ENCODE measurements at places on chromosomes 13 and 19. TPM values are rescaled to one million over a fixed set of nuclear protein-coding genes. Genes with fewer than 3 reads are reported as not detected.

GRCh38 chr19:31013384-31014020 lies 335.7 kb downstream of the TSHZ3 start:
- DNase-seq: no peak

- DNase-seq: no peak
Measured at GRCh38 chr19:2253106-2254063, 2.8 kb downstream of the JSRP1 start.

DNA sequence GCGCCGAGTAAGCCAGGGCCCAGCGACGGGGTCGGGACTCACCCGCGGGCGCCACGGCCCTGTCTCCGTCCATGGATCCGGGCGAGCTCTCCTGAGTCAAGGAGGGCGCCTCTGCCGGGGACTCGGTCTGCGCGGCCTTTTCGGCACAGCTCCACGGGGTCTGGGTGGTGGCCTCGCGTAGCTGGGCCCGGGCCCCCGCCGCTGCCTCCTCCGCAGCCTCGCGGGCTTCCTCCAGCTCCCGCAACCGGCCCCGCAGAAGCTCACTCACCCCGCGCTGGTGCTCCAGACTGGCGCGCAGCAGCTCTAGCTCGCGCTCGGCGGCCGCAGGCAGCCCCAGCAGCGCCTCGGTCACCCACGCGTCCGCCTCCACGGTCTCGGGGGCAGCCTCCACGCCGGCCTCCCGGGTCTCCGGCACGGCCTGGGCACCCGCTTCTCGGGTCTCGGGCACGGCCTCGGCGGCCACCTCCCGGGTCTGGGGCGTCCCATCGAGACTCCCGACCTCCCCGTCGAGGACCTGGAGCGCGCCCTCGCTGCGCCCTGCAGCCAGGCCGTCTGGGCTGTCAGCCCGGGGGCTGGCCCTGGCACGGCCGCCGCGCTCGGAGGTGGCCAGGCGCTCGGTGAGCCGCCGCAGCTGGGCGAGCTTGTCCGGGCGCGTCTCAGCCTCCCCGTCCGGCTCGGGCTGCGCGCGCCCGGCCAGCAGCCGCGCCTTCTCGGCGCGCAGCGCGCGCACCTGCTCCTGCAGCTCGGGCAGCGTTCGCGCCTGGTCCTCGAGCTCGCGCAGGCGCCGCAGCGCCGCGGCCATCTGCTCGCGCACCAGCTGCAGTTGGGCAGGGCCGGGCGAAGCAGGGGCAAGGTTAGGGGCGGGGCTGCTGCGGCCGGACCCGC lies 8.4 kb downstream of the KANK3 start:
- DNase-seq: peak; percentile 77

DNA sequence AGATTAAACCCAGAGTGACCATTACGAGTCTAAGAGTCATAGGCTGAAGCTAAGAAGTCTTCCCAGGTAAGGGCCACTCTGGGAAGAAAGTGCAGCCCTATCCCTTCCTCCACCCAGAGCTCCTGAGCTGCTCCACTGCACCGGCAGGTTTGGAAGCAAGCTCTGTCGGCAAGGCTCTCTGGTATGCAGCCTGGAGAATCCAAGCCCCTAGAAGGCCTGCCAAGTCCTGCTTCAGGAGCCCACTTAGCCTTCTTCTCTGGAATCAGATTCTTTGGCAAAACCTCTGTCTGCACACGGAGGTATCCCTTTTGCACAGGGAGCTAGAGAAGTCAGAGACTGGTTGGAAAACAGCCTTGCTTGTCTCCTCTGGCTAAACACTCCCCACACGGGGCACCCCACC lies 58.5 kb downstream of the CEBPG start:
- DNase-seq: no peak

ACP7 gene
- total RNA-seq: not detected

- no peak for DNase-seq
Measured at GRCh38 chr19:13244920-13245319, 94.7 kb downstream of the IER2 start.

VSTM2B gene
- not detected for total RNA-seq

GRCh38 chr13:88675347-88675996 lies 1004.3 kb downstream of the SLITRK5 start:
- no peak for DNase-seq

RASIP1 gene
- total RNA-seq: 0.99 TPM

KISS1R gene
- total RNA-seq: not detected

- no peak for DNase-seq
Measured at GRCh38 chr19:35438527-35438926, 9.5 kb upstream of the FFAR2 start.

- no peak for DNase-seq
Measured at GRCh38 chr13:102020611-102021216, 381.1 kb downstream of the FGF14 start.

SIGLEC7 gene
- total RNA-seq: not detected

GRCh38 chr19:29239213-29239776 lies 26.3 kb upstream of the UQCRFS1 start:
- no peak for DNase-seq

DNA sequence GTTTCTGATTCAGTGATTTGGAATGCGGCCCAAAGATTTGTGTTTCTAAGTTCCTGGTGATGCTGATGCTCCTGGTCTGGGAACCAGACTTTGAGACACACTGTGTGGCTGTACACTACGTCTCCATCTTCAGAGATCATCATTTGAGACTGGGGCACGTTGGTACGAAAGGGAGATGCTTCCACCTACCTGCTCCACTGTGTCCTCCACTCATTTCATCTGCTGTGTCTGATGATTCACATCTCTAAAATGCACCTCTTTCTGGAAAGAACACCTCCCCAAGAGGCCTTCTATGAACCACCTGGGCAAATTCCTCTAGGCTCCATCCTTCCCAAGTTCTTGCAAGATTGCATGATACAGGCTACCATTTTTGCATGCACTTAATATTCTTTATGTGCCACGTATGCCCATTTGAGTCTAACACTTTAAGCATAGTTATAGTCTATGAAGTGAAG lies 58.6 kb downstream of the ERCC5 start:
- no peak for DNase-seq

DNA sequence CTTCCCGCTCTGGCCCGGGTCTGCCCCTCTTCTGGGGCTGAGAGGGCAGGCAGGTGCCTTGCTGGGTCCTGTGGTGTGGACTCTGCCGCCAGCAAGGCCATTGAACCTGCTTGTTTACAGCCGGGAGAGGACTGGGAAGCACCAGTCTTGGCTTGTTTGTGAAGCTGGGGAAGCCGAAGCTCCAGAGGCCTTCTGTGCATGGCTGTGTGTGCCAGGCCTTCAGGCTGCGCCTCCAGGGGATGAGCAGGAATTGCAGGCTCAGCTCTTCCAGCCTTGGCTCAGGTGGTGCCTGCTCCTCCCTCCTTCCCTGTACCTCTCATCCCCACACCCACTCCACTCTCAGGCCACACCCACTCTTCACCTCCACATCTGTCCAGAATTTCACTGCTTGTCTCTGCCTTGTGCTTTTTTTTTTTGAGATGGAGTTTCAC lies 17.5 kb downstream of the NDUFB7 start:
- DNase-seq: no peak

CYP4F11 gene
- total RNA-seq: not detected

IL11 gene
- total RNA-seq: 0.66 TPM

HSH2D gene
- not detected for total RNA-seq

ERFL gene
- total RNA-seq: under 0.01 TPM

DNA sequence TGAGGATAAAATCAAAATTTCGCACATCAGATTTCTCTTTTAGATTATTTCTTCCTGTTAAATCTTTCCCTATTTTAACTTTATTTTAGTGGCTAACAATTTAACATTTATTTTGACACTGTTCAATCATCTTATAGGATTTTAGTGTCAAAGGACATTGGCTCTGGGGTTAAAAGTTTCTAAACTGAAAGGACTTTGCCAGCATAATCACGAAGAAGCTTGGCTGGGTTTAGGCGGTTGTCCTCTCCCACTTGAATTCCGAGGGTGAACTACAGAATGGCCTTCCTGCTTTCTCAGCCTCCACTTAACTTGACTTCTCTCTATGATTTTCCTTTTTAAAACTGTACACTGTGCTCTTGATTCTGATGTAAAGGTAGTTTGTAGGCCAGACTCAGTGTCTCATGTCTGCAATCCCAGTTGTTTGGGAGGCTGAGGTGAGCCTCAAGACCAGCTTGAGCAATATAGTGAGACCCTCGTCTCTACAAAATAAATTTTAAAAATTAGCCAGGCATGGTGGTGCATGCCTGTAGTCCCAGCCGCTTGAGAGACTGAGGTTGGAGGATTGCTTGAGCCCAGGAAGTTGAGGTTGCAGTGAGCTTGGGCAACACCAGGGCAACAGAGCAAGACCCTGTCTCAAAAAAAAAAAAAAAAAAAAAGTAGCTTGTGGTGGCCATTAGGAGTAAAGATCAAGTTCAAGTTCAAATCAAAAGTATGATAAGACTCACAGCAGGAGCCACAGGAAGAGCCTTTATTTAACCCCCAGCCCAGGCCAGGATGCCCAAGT lies 54.8 kb upstream of the KATNAL1 start:
- DNase-seq: no peak

LGALS14 gene
- total RNA-seq: not detected

KXD1 gene
- 63.3 TPM for total RNA-seq

GRCh38 chr13:40589285-40590109 lies 76.9 kb downstream of the FOXO1 start:
- peak; percentile 77 for DNase-seq

- no peak for DNase-seq
Measured at GRCh38 chr13:42328672-42329071, 56.7 kb downstream of the AKAP11 start.

FRY gene
- 18.3 TPM for total RNA-seq

ONECUT3 gene
- total RNA-seq: not detected

- no peak for DNase-seq
Measured at GRCh38 chr13:27926644-27927434, 7.0 kb downstream of the PDX1 start.

- DNase-seq: no peak
Measured at GRCh38 chr13:97339988-97340749, 93.8 kb upstream of the RAP2A start.

KL gene
- total RNA-seq: under 0.01 TPM

DNA sequence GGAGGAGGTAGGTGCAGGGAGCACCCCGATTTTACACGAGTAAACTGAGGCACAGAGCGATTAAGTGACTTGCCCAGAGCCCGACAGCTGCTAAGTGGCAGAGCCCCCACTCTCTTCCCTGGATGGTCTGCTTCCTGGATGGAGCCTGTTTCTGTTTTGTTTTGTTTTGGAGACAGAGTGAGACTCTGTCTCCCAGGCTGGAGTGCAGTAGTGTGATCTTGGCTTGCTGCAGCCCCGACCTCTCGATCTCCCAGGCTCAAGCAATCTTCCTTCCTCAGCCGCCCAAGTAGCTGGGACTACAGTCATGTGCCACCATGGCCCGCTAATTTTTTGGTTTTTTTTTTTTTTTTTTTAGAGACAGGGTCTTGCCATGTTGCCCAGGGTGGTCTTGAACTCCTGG lies 17.3 kb downstream of the BICRA start:
- DNase-seq: no peak

DNA sequence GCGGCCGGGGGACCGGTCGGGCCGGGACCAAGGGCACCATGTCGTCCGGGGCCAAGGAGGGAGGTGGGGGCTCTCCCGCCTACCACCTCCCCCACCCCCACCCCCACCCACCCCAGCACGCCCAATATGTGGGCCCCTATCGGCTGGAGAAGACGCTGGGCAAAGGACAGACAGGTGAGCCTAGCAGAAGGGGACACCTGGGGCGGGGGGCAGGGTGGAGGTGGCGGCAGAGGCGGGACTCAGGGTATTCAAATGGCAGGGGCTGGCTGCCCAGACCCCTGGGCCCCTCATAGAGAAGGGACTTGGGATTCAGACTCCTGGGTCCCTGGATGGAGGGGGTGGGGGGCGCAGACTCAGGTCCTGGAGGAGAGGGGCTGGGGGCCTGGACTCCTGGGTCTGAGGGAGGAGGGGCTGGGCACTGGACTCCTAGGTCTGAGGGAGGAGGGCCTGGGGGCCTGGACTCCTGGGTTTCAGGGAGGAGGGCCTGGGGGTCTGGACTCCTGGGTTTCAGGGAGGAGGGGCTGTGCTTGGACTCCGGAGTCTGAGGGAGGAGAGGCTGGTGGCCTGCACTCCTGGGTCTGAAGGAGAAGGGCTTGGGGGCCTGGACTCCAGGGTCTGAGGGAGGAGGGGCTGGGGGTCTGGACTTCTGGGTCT lies 735 bp downstream of the BRSK1 start:
- no peak for DNase-seq

TMEM255B gene
- total RNA-seq: 10.4 TPM

- peak; percentile 20 for DNase-seq
Measured at GRCh38 chr19:49327878-49328544, 3.0 kb upstream of the SLC6A16 start.

- peak; percentile 98 for DNase-seq
Measured at GRCh38 chr19:13022859-13023636, 27.8 kb downstream of the NFIX start.

DNA sequence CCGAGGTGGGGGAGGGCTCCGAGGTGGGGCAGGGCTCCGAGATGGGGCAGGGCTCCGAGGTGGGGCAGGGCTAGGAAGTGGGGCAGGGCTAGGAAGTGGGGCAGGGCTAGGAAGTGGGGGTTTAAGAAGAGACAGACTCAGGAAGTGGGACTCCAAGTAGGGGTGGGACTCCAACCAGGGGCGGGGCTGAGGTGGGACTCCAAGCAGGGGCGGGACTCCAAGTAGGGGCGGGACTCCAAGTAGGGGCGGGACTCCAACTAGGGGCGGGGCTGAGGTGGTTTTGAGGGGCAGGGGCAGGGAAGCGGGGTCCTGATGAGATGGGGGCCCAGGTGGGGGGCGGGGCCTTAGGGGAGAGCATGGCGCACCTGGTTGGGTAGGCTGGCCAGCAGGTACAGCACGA lies 13.6 kb downstream of the CFD start:
- DNase-seq: peak; percentile 64

- DNase-seq: no peak
Measured at GRCh38 chr19:42467183-42467760, 24.5 kb upstream of the CXCL17 start.

- no peak for DNase-seq
Measured at GRCh38 chr13:94546061-94546839, 49.7 kb downstream of the TGDS start.

ZNF649 gene
- 6.2 TPM for total RNA-seq

GRCh38 chr13:24606486-24607170 lies 73.6 kb upstream of the ATP12A start:
- no peak for DNase-seq

MIA gene
- 0.26 TPM for total RNA-seq

DNA sequence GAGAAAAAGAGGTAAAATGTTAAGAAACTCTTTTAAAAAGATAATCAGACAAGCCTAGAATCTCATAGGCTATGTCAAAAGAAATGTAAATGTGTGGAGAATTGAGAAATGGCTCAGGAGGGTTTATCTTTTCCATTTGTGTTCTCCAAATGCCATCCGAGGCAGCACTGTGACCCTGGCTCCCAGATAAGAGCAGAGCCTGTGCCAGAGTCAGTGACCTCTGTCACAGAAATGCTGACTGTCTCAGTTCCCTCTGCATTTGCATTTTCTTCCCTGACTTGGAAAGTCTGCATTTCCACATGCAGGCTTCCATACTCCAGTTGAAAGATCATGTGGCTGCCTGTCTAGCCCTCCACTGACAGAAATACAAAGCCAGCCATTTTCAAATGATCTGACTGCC lies 42.0 kb downstream of the SERTM1 start:
- DNase-seq: no peak

GRCh38 chr13:24232037-24232436 lies 71.5 kb downstream of the SPATA13 start:
- DNase-seq: no peak

Measured in fibroblast of lung (primary cell).